Calu3 (cell line): ENCODE measurements at places on chromosomes 3 and 15. TPM values are rescaled to one million over a fixed set of nuclear protein-coding genes. Genes with fewer than 3 reads are reported as not detected.

DNA sequence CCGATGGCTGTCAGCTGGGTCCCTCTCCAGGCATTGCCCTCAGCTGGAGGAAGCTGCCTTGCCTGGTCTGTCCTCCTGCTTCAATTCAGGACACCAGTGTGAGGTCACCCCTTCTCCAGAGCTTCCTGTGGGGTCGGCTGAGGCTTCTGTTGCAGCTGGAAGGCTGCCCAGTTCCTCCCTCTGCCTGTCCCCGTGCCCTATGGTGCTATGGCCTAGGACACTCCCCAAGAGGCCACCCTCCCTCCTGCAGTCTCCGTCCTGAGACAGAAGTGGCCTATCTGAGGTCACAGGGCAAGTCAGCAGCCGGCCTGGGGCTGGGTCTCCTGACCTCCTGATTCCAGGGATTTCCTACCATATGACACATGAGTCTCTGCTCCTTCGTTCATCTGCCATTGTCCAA is 57.9 kb downstream of the RASGRF1 start:
- H3K4me1 ChIP-seq: no peaks in the 10 kb centered on the region
- H3K4me3 ChIP-seq: no peak overlapping the region

DNA sequence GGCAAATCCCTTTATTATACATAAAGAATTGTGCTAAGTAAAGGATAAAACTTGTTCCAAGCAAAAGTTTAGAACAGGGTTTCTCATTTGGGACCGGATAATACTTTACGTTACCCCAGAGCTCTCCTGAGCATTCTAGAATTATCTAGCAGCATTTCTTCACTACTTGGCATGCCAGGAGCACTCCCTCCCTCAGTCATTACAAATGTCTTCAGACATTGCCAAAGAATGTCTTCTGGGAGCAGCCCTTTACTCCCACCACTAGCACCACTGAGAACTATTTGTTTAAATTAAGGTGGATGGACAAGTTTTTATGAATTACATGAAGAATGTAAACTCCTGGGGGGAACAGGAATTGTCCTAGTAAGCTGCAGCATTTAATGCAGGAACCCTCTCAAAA is 516.4 kb downstream of the GBE1 start:
- H3K27me3 ChIP-seq: no peaks in the 10 kb centered on the region
- no peak overlapping the region for H3K4me3 ChIP-seq
- peaks cover 3% of the 10 kb centered on the region for H3K36me3 ChIP-seq
- DNase-seq: no peak
- H3K27ac ChIP-seq: no peak overlapping the region
- peaks cover 15% of the 10 kb centered on the region for H3K4me1 ChIP-seq

GRCh38 chr3:78140274-78140673 is 1100.4 kb downstream of the ROBO2 start:
- no peak for DNase-seq
- H3K27ac ChIP-seq: no peak overlapping the region
- H3K27me3 ChIP-seq: no peaks in the 10 kb centered on the region
- peaks cover 34% of the 10 kb centered on the region for H3K4me1 ChIP-seq
- H3K36me3 ChIP-seq: no peaks in the 10 kb centered on the region

DNA sequence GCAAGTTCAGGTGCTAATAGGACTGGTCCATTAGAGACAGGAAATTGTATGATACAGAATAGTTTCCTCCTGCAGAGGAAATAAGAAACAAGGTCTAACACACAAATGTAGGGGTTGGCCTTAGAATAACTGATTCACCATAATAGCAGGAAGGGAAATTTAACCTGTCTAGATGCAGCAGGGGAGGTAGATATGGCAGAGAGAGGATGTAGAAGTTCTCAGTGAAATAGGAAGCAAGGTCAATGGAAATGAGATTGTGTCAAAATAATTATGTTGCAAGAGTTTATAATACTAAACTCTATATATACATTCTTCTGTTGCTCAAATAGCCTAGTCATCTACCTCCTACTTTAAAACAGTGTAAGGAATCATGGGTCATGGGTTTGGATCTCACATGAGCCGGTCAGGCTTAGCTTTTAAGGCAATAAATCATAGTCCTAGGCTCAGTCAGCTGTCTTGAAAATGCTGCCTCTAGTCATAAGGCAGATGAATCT is 17.0 kb downstream of the BCL2A1 start:
- no peak overlapping the region for H3K4me3 ChIP-seq
- H3K27ac ChIP-seq: no peak overlapping the region
- DNase-seq: no peak
- peaks cover 8% of the 10 kb centered on the region for H3K4me1 ChIP-seq

- no peak overlapping the region for H3K4me3 ChIP-seq
- H3K36me3 ChIP-seq: no peaks in the 10 kb centered on the region
- H3K27ac ChIP-seq: no peak overlapping the region
- peaks cover 7% of the 10 kb centered on the region for H3K4me1 ChIP-seq
- DNase-seq: no peak
- peaks cover 65% of the 10 kb centered on the region for H3K27me3 ChIP-seq
These were observed 289.0 kb downstream of the TLE3 start for GRCh38 chr15:69808756-69809155.

- H3K4me3 ChIP-seq: no peak overlapping the region
- no peaks in the 10 kb centered on the region for H3K36me3 ChIP-seq
- no peak overlapping the region for H3K27ac ChIP-seq
- H3K4me1 ChIP-seq: no peaks in the 10 kb centered on the region
- H3K27me3 ChIP-seq: no peaks in the 10 kb centered on the region
These were observed 19.2 kb upstream of the SMAD6 start for GRCh38 chr15:66682865-66683264.

DNA sequence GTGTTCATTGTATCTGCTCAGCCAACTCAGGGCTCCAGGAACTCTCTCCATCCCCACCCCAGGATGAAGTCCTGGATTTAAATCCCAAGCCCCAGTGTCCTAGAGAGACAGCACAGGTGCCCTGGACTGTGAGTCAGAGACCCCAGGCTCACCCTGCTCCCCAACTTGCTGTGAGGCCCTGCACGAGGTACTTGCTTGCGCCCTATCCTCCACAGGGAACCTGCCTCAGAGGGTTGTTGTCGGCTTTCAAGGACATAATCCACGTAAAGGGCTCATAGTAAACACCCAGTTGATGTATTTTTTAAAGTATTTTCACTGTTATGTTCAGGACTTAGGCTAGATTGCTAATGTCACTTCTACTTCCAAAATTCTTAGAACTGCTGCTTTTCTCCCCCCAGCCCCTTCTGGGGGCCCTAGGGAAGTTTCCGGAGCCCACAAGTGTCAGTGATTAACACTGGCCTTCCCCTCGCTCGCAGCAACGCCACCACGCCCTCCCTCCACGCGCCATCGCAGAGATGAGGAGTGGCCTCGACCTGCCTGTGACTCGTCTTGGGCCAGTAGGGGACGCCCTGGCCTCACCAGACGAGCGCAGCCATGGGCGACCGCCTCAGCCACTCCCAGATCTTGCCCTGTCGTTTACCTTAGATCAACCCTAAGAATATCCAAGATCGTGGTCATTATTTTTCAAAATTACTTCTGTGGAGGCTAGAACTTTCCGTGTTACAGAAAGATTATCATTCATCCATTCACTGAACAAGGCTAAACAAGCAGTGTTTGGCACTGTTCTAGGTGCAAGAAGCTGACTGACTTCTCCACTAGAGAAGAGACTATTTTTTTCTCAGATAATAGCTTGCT is 6.0 kb upstream of the SRP14 start:
- H3K4me3 ChIP-seq: no peak overlapping the region
- DNase-seq: peak; percentile 82
- peaks cover 10% of the 10 kb centered on the region for H3K4me1 ChIP-seq
- peaks cover 1% of the 10 kb centered on the region for H3K36me3 ChIP-seq
- no peaks in the 10 kb centered on the region for H3K27me3 ChIP-seq
- H3K27ac ChIP-seq: no peak overlapping the region

GRCh38 chr3:52503788-52504424 is 8.8 kb downstream of the STAB1 start:
- no peak overlapping the region for H3K4me3 ChIP-seq
- no peak for DNase-seq
- H3K36me3 ChIP-seq: peaks cover 6% of the 10 kb centered on the region
- H3K27me3 ChIP-seq: peaks cover 11% of the 10 kb centered on the region
- H3K4me1 ChIP-seq: peaks cover 10% of the 10 kb centered on the region
- no peak overlapping the region for H3K27ac ChIP-seq

- peaks cover 3% of the 10 kb centered on the region for H3K36me3 ChIP-seq
- H3K4me3 ChIP-seq: no peak overlapping the region
- no peak overlapping the region for H3K27ac ChIP-seq
- no peaks in the 10 kb centered on the region for H3K27me3 ChIP-seq
These were observed 15.6 kb downstream of the TEX264 start for GRCh38 chr3:51686512-51687215.

DNA sequence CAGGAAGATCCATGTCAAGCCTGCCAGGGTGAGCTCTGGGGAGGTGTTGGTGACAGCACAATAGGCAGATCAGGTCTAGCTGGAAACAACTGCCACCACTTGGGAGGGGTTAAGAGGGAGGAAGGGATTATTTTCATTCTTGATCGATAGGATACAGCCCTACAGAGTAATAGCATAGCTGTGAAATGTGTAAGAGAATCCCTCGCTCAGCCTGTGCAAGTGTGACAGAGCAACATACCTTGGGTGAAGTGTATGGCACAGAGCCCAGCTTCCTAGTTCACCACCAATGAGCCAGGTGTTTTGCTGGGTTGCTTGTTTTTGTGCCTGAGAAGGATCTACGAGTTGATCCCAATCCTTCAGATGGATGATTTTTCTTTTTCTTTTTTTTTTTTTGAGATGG is 9.2 kb upstream of the DCUN1D1 start:
- no peaks in the 10 kb centered on the region for H3K36me3 ChIP-seq
- H3K27me3 ChIP-seq: no peaks in the 10 kb centered on the region
- H3K4me1 ChIP-seq: peaks cover 10% of the 10 kb centered on the region

- no peaks in the 10 kb centered on the region for H3K4me1 ChIP-seq
- no peaks in the 10 kb centered on the region for H3K36me3 ChIP-seq
- peaks cover 34% of the 10 kb centered on the region for H3K27me3 ChIP-seq
- no peak overlapping the region for H3K4me3 ChIP-seq
- DNase-seq: no peak
These were observed 193.8 kb downstream of the RORA start for GRCh38 chr15:61035311-61035710.

GRCh38 chr3:169660709-169661360 is 2.7 kb downstream of the MECOM start:
- H3K4me3 ChIP-seq: peak overlapping the region; percentile 79
- peaks cover 87% of the 10 kb centered on the region for H3K36me3 ChIP-seq
- peak overlapping the region; percentile 60 for H3K27ac ChIP-seq
- no peaks in the 10 kb centered on the region for H3K27me3 ChIP-seq
- peak; percentile 40 for DNase-seq

GRCh38 chr3:114442246-114442645 is 148.4 kb downstream of the TIGIT start:
- H3K27me3 ChIP-seq: no peaks in the 10 kb centered on the region
- peaks cover 8% of the 10 kb centered on the region for H3K4me1 ChIP-seq
- H3K27ac ChIP-seq: no peak overlapping the region
- H3K4me3 ChIP-seq: no peak overlapping the region

DNA sequence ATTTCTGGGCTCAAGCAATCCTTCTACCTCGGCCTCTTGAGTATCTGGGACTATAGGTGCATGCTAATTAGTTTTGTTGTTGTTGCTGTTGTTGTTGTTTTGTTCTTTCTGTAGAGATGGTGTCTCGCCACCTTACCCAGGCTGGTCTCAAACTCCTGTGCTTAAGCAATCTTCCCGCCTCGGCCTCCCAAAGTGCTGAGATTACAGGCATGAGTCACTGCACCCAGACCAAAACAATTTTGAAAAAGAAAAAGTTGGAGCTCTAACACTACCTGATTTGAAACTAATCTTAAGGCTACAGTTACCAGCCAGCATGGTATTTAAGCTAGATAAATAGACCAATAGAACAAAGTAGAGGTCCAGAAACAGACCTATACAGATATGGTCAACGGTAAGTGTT is 29.8 kb downstream of the KPNA1 start:
- H3K4me3 ChIP-seq: no peak overlapping the region
- H3K4me1 ChIP-seq: peaks cover 17% of the 10 kb centered on the region
- peaks cover 12% of the 10 kb centered on the region for H3K36me3 ChIP-seq
- peak; percentile 12 for DNase-seq
- no peak overlapping the region for H3K27ac ChIP-seq

Gene MME
- total RNA-seq: 12.8 and 14.4 TPM in 2 replicates

Gene GOLGB1
- 42.4 and 42.8 TPM in 2 replicates for total RNA-seq

Gene NR1I2
- 2.9 and 6.0 TPM in 2 replicates for total RNA-seq

Gene SLC51B
- not detected in 2 replicates for total RNA-seq

Gene PFN2
- total RNA-seq: 219 and 225 TPM in 2 replicates

Gene GOLGA8G
- not detected in 2 replicates for total RNA-seq

Gene SLC9C1
- not detected in 2 replicates for total RNA-seq

Gene IQCF5
- not detected in 2 replicates for total RNA-seq
